RCC 7860 (cell line): ENCODE measurements at places on chromosomes 11 and 22.

- DNase-seq: no peak
Measured at GRCh38 chr11:36508743-36509142, 1.3 kb downstream of the TRAF6 start.

DNA sequence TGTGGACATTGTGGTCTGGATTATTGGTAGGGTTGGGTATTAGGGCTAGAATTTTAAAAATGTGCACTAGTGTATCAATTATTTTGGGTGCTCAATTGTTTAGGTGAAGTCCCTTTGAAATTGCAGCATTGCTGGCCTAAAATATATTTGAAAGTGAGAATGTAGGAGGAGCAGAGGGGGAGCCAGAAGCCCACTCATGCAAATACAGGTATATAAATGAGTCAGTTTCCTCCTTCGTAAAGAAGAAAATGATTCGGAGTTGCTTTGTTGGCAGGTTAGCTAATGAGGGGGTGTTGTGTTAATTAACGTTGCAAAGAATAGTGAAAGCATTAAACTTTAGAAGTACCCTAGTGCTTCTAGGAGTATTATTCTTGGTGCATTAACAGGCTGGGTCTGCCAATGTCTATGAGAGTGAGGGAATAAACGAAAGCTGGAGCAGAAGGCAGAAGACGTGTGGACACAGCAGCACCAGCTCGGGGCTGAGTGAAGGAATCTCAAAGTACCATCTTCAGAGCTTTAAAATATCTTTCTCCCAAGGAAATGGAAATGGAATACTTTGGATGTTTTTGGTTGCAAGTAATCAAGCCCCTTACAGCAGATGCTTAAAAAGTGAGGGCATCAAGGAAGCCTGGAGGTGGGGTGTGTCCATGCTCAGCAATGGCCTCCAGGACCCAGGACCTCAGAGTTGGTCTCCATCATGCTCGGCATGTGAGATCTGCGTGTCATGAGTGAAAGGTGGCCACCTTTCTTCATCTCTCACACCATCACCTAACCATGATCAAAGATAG is 522.9 kb downstream of the NTM start:
- DNase-seq: no peak

- no peak for DNase-seq
Measured at GRCh38 chr11:121037016-121037415, 13.1 kb downstream of the TBCEL start.

DNA sequence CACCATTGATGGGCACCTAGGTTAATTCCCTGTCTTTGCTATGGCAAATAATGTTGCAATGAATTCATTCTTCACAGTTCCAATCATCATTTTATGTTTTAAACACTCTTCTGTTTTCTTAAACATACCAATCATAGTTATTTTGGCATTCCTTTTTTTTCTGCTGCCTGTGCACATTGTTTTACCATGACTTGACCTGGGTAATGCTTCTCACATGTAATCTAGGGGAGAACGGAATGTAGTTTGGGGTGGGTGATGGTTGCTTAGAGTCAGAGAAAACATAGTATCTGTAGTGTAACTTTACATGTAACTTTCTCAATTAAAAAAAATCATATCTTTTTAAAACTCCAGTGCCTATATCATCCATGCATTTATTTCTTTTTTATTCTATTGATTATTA is 1945.3 kb upstream of the RAG2 start:
- DNase-seq: no peak

GRCh38 chr11:130872981-130873380 is 43.3 kb downstream of the SNX19 start:
- no peak for DNase-seq

- no peak for DNase-seq
Measured at GRCh38 chr22:25134451-25134850, 65.2 kb upstream of the CRYBB3 start.

- DNase-seq: peak; percentile 70
Measured at GRCh38 chr11:15113381-15113780, 1.3 kb upstream of the INSC start.

DNA sequence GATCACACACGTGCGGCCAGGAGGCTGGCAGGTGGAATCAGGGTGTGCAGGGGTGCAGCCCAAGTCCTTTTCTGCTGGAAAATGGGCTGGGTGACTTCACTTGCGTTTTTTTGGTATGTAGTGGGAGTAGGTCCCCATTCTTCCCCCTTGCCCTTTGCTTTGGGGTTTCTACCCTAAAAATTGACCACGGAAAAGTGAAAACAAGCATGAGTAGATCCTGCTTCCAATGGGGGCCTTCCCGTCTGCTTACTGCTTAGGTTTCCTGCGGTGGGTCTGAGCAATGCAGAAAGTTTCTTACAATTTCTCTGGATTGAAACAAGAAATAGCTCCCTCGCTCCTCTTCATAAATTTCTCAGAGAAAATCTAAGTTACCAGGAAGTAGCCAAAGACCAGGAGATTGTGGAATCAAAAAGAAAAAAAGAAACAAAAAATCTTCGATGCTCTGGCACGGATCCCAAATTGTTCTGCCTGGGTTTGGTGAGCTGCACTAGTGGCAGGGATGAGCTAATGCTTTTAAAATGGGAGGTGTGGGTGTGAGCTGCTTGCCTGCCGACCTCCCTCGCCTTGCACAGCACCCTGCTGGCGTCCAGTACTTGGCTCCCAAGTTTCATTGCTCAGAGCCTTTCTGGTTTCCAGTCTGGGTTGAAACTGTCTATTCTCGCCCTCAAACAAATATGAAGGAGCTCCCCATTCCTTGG is 2.4 kb downstream of the TIMP3 start:
- no peak for DNase-seq

- no peak for DNase-seq
Measured at GRCh38 chr11:22520521-22520920, 105.1 kb downstream of the FANCF start.
